Effector memory CD8-positive, alpha-beta T cell (primary cell): ENCODE measurements at places on chromosomes 12 and 14.
A peak's percentile ranks its signal among the peaks of the same experiment; 100 is the strongest.

DNA sequence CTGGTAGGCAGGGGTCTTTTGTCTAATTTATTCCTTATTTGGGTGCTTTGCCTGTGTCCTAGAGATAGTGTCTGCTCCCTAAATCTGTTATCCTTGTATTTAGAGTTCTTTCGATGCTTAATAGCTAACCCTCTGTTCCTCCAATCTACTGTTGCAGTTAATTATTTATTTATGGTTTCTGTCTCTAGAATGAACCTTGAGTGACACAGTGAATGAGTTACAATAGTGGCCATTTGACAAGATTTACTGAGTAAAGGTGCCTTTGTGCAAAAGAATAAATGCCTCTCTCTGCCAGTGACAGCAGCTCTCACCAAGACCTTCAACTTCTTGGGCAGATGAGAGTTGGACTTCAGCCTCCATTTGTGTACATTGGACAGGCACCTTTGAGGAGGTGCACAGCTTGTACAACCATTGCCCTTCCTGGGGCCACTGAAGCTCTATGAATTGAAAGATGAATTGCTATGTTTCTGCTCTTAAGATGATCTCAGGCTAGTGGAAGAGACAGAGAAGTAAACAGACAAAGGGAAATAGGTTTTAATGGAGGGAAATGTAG lies 165.9 kb downstream of the DERA start:
- DNase-seq: no peak

- DNase-seq: no peak
Observed at GRCh38 chr12:30706476-30706875, 10.8 kb upstream of the IPO8 start.

- no peak for DNase-seq
Observed at GRCh38 chr14:68369281-68370056, 423.4 kb downstream of the ZFP36L1 start.

- no peak for DNase-seq
Observed at GRCh38 chr12:1723721-1724120, 32.9 kb downstream of the ADIPOR2 start.

DNA sequence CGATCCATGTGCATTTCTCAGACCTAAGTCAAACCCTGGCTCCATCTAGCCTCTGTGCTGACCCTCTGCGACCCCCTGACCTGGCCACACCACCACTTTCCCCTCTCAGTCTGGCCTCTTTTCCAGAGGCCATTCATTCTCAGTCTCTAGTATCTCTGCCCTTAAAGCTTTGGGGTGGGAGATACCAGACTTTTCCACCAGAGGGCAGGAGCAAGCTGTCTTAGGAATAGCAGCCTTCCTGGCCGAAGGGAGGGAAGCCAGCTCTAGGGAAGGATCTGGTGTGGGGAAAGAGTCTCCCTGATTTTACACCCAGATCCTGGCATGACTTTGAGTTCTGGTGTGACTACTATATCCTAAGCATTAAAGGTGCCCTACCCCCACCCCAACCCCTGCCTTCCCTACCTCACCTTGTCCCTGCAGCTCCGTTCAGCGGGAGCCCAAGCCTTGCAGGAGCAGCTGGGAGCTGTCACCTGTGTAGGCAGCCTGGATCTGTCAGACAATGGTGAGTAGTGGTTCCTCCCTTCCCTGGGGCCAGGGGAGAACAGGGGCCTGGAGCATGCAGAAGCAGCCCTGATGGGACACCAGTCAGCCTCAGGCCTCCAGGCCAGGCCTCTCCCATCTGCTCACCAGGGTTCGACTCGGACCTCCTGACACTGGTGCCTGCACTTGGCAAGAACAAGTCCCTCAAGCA lies 6.6 kb downstream of the CARMIL3 start:
- DNase-seq: peak; percentile 50

DNA sequence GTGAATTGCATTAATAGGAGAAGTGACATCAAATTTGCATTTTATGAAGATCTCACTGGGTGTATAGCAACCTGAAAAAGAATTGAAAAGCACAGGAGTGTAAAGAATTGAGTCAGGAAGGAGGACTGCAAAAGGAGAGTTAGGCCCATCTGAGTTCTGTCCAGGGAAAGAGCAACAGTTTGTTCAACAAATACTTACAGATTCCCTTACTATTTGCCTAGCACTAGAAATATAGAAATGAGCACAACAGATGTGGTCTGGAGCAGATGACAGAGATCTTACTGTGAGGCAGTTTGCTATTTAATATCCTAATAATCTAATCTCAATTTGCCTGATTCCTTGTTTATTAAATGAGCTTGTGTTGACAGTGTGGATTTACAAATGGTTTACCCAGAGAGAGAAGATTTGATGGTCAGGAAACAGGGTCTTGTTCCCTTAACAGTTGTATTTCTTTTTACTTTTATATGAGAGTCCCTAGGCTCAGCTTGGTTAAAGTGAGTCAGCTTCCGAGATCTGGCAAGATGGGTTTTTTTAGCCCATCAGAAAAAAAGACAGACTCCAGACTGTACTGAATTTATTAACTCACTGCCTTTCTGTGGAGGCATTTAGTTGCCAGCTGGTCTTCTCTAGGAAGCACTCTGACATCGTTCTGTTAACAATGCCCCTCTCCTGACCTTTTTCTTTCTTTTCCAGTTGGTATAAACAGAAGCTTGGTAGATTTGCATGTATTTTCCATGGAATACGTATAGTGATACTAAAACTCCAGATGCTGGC lies 229.7 kb downstream of the TTC6 start:
- no peak for DNase-seq

DNA sequence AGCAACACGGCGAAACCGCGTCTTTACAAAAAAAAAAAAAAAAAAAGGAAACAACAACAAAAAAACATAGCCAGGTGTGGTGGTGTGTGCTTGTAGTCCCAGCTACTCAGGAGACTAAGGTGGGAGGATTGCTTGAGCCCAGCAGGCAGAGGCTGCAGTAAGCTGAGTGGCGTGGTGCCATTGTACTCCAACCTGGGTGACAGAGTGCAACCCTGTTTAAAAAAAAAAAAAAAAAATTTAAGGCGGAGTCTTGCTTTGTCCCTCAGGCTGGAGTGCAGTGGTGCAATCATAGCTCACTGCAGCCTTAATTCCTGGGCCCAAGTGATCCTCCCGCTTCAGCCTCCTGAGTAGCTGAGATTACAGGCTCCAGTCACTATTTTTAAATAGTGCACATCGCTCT lies 18.2 kb upstream of the FIGNL2 start:
- DNase-seq: no peak

GRCh38 chr12:52506858-52507715 lies 13.1 kb downstream of the KRT5 start:
- DNase-seq: no peak

GRCh38 chr12:6276956-6277620 lies 33.4 kb upstream of the PLEKHG6 start:
- no peak for DNase-seq

DNA sequence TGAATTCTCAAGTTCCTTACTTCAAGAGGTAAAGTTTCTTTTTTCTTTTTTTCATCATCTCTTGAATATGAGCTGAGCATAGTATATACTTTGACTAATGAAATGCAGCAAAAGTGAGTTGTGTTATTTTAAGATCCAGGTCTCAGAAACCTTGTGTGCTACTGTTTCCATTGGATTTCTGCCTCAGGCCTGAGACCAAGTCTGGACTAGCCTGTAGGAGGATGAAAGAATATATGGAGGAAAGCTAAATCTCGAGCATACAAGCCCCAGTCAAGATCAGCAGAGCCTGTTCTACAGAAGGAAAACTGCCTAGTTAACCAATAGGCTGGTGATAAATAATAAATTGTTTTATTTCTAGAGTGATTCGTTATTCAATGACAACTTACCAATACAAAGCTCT lies 652.5 kb downstream of the C12orf50 start:
- DNase-seq: no peak

DNA sequence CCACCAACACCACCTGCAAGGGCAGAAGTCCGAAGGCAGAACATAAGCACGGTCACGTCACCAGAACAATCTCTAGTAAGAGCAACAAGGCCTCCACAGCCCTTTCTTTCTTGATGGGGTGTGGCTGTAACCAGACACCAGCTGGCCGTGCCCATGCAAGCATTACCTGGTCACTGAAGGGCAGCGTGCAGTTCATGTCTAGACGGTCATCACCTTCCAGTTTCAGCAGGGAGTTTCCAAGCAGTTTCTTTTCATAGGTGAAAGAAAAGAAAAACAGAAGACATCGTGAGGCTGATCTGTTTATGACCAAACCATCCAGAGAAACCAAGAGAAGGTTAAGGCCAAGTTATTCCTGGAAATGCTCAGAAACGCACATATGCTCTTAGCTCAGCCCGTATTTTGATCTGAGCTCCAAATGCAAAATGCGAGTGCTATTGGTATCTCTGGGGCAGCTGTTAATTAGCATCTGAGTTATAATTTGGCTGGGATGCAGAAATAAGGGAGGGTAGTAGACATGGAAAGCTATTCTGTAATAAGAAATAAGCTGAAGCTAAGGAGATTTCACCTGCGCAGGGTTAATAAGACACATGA lies 42.5 kb downstream of the PRKAB1 start:
- DNase-seq: no peak

DNA sequence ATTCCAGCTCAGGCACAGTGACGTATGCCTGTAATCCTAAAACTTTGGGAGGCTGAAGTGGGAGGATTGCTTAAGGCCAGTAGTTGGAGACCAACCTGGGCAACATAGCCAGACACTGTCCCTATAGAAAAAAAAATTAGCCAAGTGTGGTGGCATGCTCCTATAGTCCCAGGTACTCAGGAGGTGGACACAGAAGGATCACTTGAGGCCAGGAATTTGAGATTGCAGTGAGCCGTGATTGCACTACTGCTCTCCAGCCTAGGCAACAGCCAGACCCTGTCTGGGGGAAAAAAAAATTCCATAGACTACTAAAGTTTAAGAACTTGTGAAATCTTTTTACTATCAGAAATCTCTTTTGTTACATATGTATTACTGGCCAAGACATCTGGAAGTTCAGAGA lies 6.6 kb downstream of the FAM177A1 start:
- DNase-seq: no peak
